ENCODE measurements at places on chromosomes 7 and 10. TPM values are rescaled to one million over a fixed set of nuclear protein-coding genes. Genes with fewer than 3 reads are reported as not detected.

GRCh38 chr10:130935128-130935439, 376.4 kb downstream of the TCERG1L start:
- DNase-seq: no peak

DNA sequence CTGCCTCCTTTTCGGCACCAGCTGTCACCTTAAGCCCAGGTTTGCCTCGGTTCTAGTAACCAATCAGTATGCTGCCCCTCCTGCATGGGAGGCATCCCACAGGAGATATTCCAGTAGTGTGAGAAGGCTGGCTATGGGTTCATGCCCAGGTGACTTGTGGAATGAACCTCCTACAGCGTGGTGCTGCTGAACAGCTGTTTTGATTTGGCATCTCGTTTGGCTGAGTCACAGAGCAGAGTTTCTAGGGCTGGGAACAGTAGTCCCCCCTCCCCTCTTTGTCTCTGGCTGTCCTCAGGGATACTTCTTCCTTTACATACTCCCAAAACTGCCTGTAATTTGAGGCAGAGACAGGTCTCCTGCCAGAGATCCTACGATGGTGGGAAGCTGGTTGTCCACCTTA, 16.1 kb downstream of the R3HCC1L start:
- DNase-seq: peak; percentile 6

DNA sequence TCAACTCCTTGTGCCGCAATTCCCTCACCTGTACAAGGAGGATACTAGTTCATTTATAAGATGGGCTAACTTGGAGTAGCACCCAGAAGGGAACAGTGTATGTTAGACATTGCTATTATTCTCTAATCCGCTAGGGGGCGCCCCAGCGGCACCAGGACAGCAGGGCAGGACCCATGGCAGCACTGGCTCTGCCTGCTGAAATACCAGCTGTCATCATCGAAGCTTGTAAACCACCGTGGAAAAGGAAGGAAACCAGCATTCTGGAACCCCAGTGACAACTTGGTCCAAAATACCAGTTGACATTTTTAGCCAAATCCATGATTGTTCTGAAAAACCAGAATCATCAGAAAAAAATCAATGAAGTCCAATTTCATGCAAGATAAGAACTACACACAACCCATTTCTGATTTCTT, 134.4 kb downstream of the ITGA8 start:
- peak; percentile 57 for DNase-seq

GRCh38 chr10:95573964-95574604, 12.9 kb upstream of the SORBS1 start:
- DNase-seq: no peak

DNA sequence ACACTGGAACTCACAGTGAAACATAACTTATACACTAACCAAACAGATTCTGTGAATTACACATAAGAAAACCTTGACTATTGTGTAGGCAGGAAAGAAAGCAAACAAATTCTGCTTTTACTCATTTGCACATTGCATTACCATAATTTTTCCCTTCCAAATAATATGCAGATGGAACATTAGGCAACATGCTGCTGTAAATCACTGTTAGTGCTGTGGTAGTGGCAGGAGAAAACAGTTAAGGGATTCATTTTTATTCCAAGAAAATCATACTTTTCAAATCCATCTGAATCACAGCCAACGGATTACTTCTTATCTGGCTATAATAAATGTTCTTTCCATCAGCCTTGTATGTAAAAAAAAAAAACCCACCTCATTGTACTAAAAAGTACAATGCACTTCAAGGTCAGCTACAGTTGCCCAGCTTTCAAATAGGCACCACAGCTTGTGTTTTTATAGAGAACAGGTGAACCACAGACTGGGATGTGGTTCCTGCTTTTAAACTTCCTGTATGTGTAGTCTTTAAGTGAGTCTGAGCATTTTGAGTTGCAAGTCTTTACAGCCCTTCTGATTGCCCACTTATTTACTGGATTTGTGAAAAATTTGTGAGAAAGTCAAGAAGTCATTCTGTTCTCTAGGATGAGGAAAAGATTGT, 590.0 kb upstream of the SEMA3D start:
- no peak for DNase-seq

- no peak for DNase-seq
Measured at GRCh38 chr7:3245077-3245476, 56.0 kb upstream of the SDK1 start.

INHBA gene
- total RNA-seq: 0.34 TPM

All from A172 (cell line).